ENCODE measurements at places on chromosomes 7 and 10.

DNA sequence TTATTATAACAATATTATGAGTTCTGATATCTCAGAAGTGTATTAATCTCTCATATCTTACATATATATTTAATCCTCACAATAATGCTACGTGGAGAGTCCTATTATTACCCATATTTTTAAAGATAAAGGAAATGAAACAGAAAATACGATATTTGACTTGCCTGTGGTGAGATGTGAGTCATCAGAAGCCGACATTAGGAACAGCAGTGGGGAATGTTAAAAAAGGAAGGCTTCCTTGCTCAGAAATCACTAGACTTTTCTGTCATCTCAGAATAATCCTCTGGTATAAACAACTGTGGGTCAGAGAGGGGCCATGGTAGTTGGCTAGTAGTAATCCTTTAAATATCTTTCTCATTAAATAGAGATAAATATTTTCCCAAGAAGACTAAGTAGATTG is 402.3 kb upstream of the PCDH15 start:
- DNase-seq, result no peak

GRCh38 chr7:151113344-151114150 is 27.3 kb downstream of the AGAP3 start:
- no peak for DNase-seq

- no peak for DNase-seq
These were observed 15.7 kb downstream of the HPS1 start for GRCh38 chr10:98431016-98431415.

DNA sequence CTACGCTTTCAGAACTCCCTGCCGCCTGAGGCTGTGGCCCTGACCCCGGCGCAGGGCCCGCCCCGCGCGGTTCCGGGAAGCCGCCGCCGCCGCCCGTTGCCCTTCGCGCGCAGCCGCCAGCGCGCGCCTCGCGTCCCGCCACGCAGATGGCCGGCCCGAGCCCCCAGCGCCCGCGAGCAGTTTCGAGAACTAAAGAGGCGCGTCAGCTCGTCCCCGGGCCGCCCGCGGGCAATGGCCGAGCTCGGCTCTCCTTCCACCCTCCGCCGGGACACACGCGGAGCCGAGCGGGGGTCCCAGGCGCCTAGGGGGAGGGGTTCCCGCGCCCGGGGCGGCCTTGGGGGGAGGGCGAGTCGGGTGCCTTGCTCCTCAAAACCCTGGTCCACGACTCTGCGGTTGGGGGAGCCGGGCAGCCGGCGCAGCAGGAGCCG is 1.8 kb downstream of the HNRNPF start:
- DNase-seq, result peak; percentile 41

- DNase-seq, result no peak
These were observed 66.1 kb upstream of the AGBL3 start for GRCh38 chr7:134920026-134920753.

- no peak for DNase-seq
These were observed 90.8 kb downstream of the CPXM2 start for GRCh38 chr10:123800821-123801220.

Data from cerebellum (tissue), 4 donors.